ENCODE measurements at places on chromosomes 11 and 22.

GRCh38 chr22:30390974-30391691 is 3.9 kb upstream of the RNF215 start:
- DNase-seq: peak; percentile 88

- no peak for DNase-seq
These were observed 8.0 kb upstream of the TLCD5 start for GRCh38 chr11:120316880-120317688.

GRCh38 chr11:132078264-132079076 is 708.1 kb downstream of the NTM start:
- DNase-seq: no peak

GRCh38 chr11:67098799-67099429 is 20.1 kb upstream of the KDM2A start:
- peak; percentile 26 for DNase-seq

Measured in HuH-7 (cell line).